CD4-positive, alpha-beta T cell (primary cell): ENCODE measurements at places on chromosomes 6 and 20. TPM values are rescaled to one million over a fixed set of nuclear protein-coding genes. Genes with fewer than 3 reads are reported as not detected.

Gene GRIK2
- not detected for total RNA-seq

Gene BANF2
- total RNA-seq, result not detected

Gene RTN4IP1
- 2.5 TPM for total RNA-seq

Gene STX11
- total RNA-seq, result 16.1 TPM

Gene TBCC
- 68.3 TPM for total RNA-seq

Gene PLEKHG1
- 1.5 TPM for total RNA-seq

Gene CCN6
- total RNA-seq, result not detected

Gene FOXP4
- 3.9 TPM for total RNA-seq

Gene PSORS1C1
- not detected for total RNA-seq

Gene ATP6V1G2
- 3.3 TPM for total RNA-seq

Gene ZC2HC1B
- not detected for total RNA-seq

DNA sequence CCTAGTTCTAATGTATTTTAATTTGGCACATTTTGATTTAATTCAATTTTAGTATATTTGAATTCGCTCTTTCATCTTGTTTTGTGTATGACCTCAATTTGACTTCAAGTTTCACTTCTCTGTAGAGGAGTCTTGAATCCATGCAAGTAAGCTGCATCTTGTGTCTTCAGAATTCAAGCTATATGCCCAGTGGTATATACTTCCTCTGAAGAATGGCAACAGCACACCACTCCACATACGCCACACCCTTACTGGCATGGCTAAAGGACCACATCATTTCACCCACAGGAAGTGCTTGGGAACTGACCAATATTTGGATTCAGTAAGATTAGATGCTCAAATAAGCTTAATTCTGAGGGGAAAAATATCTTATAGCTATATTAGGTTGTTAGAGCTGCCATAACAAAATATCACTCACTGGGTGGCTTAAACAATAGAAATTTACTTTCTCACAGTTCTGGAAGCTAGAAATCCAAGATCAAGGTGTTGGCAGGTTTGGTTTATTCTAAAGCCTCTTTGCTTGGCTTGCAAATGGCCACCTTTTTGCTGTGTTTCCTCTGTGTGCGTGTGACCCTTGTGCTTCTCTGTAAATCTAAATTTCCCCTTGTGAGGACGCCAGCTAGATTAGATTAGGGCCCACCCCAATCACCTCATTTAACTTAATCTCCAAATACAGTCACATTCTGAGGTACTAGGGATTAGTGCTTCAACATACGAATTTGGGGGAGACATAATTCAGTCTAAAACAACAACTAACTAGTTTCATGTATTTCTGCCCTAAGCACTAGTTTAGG, 2.8 kb upstream of the ASF1A start:
- no peak for DNase-seq

GRCh38 chr6:224350-224749, 67.9 kb upstream of the DUSP22 start:
- no peak for DNase-seq

GRCh38 chr6:119686644-119687043, 337.1 kb upstream of the MAN1A1 start:
- DNase-seq, result no peak

DNA sequence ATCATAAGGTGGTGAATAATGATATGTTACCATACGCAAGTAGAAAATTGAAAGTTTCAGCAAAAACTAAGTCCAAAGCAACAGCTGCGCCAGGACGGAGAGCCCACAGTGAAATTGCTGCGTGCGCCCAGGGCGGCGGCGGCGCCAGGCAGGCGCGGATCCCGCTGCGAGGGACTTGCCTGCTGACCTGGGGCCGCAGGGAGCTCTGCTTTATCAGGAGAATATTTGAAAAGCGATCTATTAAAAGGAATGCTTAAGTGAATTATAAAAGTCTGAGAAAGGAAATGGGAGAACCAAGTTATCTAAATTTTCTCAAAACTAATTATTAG, 85.4 kb downstream of the THBS2 start:
- no peak for DNase-seq

- peak; percentile 46 for DNase-seq
Observed at GRCh38 chr20:8305449-8305978, 173.4 kb downstream of the PLCB1 start.

DNA sequence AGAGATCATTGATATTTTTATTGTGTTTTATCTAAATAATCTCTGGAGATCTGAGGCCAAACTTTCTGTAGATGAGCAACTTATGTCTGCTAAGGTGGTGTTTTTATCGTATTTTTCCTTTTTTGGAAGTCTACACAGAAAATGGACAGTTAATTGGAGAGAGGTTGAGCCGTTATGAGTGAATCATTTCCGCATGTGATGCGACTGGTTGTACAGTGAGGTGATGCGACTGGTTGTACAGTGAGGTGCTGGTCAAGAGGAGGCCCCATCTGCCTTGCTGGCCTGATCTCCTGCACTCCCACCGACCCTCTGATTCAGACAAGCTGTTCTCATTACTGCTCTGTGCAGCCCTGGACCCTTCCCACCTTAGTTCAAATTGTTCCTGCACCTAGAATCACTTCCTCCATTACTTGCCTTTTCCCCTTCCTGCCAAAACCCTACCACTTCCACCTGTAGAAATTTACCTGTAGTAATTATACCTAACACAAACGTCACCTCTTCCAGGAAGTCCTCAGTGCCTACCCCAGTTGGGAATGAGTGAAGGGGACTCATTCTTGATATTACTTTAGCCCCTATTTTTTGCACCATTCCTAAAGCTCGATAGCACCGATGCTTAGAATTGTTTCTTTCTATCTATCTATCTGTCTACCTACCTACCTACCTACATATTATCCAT, 100.3 kb downstream of the ZDHHC14 start:
- no peak for DNase-seq

DNA sequence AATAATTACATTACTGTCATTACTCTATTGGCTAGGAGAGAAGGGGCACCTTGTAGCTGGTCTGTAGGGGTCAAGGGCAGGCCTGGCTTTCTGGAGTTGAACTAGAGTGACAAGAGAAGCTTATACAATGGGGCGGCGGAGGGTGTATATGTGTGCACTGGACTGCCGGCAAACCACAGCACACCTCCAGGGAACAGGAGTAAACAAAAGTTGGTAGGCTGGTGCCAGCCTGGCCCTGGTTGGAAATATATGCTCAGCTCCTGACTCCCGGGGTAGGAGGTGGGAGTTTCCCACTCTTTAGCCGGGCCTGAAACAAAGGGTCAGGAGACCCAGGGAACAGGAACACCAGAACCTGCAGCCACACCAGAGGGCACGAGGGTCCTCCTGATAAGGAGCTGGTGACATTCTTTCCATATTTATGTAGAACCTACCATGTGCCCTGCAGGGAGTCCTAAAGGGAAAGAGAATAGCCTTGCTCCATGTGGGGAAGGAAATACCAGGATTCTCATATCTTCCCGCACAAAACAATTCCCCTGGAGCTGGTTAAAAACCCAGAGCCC, 5.1 kb downstream of the C6orf132 start:
- DNase-seq, result no peak

- no peak for DNase-seq
Observed at GRCh38 chr20:63475209-63475608, 2.8 kb upstream of the KCNQ2 start.

GRCh38 chr6:31394381-31394780, 9.0 kb upstream of the MICA start:
- no peak for DNase-seq

- no peak for DNase-seq
Observed at GRCh38 chr6:2469428-2469827, 224.0 kb upstream of the GMDS start.

- no peak for DNase-seq
Observed at GRCh38 chr20:31711179-31712111, 11.2 kb downstream of the BCL2L1 start.

DNA sequence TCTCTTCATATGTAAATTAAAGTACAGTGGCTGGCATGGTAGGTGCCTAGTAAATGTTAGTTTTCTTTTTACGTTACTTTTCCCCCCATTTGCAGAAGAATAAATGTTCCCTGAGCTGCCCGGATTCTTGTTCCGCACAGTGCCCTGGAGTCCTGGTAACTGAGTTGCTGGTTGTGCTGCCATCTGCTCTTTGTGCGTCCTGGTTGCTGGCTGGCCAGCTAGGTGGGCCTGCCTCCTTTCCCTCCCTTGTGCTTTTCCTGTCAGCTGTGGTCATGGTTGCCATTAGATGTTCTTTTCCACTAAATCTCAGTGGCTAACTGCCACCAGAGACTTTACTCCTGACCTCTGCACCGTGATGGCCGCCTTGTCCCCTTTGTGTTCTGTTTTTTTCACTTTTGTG, 28.6 kb downstream of the CEP43 start:
- no peak for DNase-seq

DNA sequence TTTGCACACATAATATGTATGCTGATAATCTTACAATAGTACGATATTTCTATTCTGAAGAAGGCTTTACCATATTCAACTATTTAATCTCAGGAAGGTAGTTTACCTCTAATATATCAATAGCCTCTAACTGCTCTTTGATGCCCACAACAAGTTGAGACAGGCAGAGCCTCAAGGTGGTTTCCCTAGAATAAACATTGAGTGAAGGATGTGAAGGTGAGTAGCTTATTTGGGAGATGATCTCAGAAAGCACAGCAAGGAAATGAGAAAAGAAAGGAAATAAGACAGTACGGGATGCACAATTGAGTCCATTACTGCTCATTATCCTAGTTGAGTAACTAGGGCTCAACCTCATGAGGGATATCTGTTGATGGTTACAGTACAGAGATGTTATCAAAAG, 638.4 kb downstream of the MAFB start:
- DNase-seq, result no peak

GRCh38 chr6:72218125-72218524, 331.8 kb downstream of the RIMS1 start:
- no peak for DNase-seq

- no peak for DNase-seq
Observed at GRCh38 chr6:121520337-121521163, 85.1 kb downstream of the GJA1 start.

DNA sequence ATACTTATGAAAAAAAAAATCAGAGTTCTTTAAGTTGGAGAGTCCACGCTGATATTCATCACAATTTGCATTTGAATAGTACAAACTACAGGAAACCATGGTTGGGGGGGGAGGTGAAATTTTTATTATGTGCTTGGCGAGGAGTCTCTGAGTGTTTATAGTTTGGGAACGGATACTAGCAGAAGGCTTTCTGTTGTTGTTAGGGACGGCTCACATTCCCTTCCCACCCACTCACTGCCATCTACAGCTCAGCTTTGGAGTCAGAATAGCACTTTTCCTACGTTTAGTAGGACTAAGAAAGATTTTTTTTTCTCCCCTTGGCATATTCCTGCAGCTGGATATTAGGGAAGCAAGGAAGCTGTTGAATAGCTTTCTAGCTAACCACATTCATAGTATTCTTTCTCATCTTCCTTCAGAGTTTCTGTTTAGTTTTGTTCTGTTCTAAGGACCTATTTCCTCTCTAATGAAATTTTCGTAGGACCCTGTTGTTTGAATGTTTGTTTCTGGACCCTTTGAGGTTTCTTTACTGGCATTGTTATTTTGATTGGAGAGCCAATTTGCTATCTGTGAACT, 235.1 kb upstream of the ZNF217 start:
- no peak for DNase-seq

- no peak for DNase-seq
Observed at GRCh38 chr20:40680161-40680959, 8.7 kb downstream of the MAFB start.

DNA sequence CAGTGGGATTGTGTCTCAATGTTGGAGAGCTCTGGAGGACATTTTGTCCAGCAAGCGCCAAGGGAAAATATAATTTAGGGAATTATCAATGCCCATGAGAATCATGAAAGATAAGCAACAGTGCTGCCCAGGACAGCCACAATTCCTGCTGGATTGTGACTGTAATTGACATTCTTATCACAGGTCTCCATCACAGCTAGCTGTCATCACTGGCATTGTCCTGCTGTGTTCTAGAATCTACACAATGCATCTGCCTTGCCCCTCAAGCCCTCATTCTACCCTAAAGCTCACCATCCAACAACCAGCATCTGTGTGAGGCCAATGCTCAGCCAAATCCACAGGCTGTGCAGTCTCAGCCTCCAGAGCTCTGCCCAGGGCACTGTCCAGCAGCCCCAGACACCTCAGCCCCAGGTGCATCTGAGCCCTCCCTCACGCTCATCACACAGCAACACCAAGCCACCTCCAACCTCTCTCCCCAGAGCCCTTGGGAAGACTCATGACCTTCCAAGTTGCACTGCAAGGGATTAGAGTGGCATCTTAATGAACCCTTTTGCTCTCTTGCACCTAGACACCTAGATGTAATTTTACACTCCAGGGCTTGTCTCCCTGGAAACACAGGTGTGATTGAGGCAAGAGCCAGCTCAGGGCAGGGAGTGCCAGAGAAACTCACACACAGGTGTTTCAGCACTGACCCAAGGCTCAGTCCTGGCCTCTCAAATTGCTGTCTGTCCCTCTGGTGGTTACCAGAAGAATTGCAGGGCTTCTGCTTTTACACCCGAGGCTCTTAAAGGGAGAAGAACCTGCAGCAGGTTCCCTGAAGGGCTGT, 85.2 kb upstream of the PHACTR3 start:
- peak; percentile 31 for DNase-seq

GRCh38 chr20:289693-290083, 862 bp downstream of the C20orf96 start:
- DNase-seq, result no peak

- DNase-seq, result no peak
Observed at GRCh38 chr6:167476844-167477595, 152.1 kb downstream of the TTLL2 start.

DNA sequence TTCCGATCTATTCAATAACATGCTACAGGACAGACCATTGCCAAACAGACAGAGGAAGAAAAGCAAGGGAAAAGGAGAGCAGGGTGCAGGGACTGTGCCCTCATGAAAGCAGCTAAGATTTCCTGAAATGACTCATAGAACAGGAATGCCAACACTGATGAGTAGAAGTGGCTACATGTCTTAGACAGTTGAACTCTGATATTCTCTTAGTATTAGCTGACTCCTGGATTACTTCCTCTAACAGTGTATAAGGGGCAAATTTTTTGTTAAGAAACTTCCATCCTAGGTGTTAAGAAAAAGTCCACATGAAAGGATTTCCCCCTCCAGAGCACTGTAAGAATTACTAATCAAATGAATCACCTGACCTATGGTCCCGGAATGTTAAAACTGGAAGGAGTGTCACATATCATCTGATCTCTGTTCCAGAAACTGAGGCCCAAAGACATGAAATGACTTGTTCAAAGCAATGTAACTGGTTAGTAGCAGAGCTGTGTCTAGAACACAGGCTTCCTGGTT, 224.9 kb downstream of the IBTK start:
- DNase-seq, result no peak

DNA sequence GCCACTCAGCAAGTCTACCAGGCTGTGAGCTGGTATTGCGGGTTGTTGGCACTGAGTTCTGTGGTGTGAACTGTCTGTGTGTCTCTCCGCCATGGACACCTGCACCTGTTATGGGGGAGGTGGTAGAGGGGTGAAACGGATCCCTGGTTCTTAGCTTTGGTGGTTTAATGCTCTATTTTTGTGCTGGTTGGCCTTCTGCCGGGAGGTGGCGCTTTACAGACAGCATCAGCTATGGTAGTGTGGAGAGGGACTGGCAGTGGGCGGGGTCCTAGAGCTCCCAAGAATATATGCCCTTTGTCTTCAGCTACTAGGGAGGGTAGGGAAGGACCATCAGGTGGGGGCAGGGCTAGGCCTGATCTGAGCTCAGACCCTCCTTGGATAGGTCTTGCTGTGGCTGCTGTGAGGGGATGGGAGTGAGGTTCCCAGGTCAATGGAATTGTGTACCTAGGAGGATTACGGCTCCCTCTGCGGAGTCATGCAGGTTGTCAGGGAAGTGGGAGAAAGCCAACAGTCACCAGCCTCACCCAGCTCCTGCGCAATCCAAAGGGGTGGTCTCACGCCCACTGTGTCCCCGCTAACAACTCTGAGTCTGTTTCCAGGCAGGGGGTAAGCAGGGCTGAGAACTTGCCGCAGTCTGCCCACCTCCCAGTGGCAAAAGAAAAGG, 154.3 kb downstream of the CCDC170 start:
- no peak for DNase-seq

GRCh38 chr20:59578436-59579403, 25.6 kb upstream of the PHACTR3 start:
- no peak for DNase-seq
